ENCODE measurements at places on chromosomes 3 and 15.

DNA sequence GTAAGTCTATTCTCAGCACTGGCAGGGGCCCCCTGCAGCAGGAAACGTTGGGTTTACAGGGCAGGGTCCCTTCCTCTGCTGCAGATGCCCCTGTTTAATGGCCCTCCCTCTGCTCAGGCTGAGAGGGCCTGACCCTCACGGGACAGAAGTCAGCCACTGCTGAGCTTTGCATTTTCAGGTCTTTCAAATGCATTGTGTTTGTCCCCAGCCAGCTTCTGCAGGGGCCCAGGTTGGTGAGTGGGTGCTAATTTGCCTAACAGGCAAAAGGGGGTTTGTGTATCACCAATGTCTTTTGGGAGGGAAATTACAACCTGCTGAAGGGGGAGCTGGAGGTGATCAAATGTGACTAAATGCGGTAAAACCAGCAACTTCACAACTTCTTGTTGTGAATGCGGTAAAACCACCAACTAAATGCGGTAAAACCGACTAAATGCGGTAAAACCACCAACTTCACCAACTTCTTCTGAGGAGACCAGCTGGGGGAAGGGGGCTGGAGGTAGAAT, 44.8 kb upstream of the UBE2E1 start:
- no peak for DNase-seq

GRCh38 chr3:25952133-25952532, 162.2 kb downstream of the OXSM start:
- DNase-seq, result no peak

GRCh38 chr15:90233387-90234095, at the start of gene CIB1:
Gene CIB1 (minus strand): TSS chr15:90233941. CDS start chr15:90233885, 56 bp downstream.
- DNase-seq, result peak; percentile 52

DNA sequence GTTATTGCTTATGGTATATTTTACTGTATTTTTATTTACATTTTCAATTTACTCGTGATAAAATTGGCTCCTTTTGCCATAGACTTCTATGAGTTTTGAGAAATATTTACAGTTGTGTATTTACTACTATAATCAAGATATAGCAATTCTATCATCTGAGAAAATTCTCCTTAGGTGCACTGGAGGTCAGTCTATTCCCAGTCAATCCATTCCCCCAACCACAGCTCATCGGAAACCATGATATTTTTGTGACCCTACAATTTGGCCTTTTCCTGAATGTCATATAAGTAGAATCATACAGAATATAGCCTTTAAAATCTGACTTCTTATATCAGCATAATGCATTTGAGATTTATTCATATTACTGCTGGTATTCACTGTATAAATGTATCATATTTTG, 114.7 kb upstream of the LRTM1 start:
- DNase-seq, result no peak

DNA sequence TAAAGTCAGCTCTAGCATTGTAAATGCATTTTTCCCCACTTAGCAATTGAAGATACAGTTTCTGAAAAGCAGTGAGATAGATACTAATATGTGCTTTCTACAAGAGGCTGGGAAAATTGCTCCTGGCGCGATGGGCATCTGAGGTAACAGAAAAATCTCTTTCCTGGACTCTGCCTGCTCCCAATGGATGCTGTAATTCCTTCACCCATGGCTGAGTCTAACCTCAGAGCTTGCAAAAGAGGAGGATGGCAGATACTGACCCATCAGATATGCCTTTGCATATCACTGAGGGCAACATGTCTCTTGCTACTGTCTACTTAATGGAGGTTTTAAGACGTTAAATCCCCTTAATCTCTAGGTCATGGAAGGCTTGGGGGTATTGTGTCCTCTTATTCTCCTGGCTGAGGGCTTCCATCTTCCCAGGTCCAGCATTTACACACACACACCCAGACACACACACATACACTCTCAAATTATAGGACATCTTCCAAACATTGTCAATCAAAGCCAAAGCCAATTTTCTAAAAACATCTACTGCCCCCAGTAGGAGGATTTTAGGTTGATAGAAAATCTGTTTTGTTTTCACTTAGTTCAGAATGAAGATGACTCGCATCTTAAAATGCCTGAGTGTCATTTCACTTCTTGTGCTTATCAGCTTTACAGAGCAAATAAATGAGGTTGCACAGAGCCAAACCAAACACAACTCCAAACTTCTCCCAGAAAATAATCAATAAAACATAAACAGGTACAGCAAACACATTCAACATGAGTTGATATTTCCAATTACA, 2.4 kb downstream of the TRPM1 start:
- no peak for DNase-seq

DNA sequence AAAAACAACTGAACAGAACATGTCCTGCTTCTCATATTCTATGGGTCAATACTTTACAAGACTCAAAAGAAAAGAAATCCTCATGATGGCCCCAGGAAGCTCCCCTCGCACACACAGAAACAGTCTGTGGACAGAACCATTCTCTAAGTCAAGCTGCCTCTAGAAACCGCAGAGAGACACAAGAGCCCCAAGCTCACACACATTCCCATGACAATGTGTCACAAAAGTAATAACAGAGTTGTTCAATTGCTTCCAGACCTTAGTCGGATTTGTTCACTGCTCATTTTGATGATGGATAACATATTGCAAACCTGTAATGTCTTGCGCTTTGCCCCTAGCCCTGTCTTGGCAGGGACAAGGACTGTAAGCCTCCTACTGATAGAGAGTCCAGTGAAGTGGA, 60.9 kb downstream of the UMPS start:
- DNase-seq, result no peak

- DNase-seq, result no peak
These were observed 69.3 kb downstream of the TNFAIP8L3 start for GRCh38 chr15:51025454-51025846.

- no peak for DNase-seq
These were observed 14.6 kb downstream of the ETV5 start for GRCh38 chr3:186094271-186094670.

- no peak for DNase-seq
These were observed 224.7 kb downstream of the KLF13 start for GRCh38 chr15:31551323-31551722.

DNA sequence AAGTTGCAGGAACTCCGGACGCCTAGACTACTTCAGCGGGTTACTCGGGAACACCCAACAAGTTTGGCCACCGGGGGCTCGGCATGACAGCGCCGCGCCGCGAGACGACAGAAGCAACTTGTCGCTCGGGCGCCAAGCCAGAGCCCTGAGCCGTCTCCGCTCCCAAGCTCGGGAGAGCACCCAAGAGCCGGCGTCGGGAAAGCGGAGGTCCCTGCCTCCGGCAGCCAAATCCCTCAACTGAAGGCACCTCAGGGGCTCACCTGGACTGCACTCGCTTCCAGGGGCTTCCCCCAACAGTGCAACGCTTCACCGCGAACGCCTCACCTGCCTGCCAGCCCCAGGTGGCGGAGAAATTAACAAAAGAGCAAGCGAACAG, 640 bp downstream of the MB21D2 start:
- no peak for DNase-seq

DNA sequence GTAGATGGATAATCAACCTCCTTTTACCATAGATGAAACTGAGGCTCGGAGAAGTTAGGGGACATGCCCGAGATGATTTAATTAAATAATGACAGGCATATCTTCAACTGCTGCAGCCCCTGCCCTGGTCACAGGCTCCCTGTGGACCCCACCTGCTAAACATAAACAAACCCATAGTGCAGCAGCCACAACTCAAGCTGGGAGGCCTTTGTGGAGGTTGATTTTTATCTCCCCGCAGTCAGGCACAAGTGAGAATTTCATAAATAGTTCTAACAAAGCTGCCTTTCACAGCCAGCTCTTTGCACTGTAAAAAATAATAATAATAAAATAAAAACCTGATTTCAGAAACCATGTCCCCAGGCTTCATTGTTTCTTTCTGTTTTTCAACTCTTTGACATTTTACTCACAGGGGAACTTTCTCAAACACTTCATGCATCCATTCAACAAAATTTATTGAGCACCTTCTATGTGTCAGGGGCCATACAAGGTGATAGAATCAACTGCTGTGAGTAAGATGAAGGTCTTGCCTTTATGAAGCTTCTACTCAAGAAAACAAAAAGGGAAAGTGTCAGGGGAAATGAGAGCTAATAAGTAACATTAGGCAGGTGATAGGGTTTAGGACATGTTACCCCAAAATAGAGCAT, 393.6 kb upstream of the PROK2 start:
- DNase-seq, result no peak

DNA sequence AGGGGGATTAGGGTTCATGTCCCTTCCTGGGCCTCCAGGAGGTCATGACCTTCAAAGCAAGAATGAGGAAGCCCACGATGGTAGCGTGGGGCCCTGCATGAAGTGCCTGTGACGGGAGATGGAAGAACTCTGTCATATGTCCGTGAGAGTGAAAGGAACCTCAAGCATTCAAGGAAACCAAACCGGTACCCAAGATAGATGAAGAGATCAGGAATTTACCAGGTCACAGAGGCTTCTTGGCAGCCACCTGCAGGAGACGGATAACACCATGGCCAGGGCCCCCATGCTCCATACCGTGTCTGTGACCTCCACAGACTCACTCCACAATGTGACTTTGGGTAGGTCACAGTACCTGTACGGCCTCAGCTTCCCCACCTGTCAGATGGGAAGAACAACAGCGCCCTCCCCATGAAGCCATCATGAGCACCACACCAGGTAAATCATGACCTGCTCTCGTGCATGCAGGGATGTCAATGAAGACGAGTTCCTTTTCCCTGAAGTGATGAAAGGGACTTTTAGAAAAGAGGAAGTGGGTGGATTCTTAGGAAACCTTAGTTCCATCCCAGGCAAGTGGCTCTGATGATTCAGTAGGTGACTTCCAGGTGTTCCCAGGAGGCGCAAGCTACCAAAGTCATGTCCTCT, 23.3 kb upstream of the CYP11A1 start:
- DNase-seq, result no peak

GRCh38 chr3:197270558-197271317, 27.7 kb downstream of the DLG1 start:
- DNase-seq, result no peak

- no peak for DNase-seq
These were observed 41.1 kb upstream of the AP3B2 start for GRCh38 chr15:82750831-82751180.

DNA sequence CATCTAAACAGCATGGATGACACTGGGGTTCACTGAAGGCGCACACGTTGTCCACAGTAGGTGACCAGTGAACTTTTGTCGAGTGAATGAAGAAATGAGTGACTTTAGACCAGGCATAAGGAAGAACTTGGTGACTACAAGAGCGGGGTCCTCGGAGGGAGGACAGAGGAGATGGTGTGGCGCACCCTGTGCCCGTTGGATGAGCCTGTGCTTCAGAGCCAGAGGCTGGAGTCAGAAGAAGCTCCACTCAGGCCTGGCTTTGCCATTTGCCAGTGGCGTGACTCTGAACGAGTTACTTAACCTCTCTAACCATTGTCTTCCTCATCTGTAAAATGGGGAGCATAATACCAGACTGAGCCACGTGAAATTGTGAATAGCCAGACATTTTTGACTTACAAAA, 42.2 kb downstream of the MUC4 start:
- no peak for DNase-seq

GRCh38 chr3:52225452-52226228, at the start of gene TLR9:
Gene TLR9 (minus strand): TSS chr3:52225645. CDS start chr3:52225529, 116 bp downstream.
- no peak for DNase-seq

- DNase-seq, result no peak
These were observed 3.3 kb upstream of the GRIP2 start for GRCh38 chr3:14543446-14543845.

GRCh38 chr3:158152186-158152585, 42.3 kb downstream of the RSRC1 start:
- DNase-seq, result no peak

DNA sequence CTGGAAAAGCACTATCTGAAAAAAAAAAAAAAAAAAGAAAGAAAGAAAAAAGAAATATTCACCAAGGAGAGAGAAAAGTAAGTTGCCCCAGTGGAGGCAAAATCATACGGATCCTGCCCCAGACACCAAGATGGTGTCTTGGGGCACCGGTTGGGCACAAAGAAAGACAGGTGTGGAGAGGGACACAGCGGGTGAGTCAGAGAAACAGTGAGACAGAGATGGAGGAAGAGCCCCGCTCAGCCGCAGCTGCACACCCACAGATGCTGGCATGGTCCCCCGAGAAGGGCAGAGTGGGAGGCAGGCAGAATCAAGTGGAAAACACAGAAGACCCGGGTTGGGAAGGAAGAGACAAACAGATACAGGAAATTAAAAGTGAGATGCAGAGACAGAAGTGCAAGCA, 129.7 kb upstream of the SMAD3 start:
- DNase-seq, result no peak

- no peak for DNase-seq
These were observed 315.3 kb upstream of the UBE2E2 start for GRCh38 chr3:22887664-22888291.

DNA sequence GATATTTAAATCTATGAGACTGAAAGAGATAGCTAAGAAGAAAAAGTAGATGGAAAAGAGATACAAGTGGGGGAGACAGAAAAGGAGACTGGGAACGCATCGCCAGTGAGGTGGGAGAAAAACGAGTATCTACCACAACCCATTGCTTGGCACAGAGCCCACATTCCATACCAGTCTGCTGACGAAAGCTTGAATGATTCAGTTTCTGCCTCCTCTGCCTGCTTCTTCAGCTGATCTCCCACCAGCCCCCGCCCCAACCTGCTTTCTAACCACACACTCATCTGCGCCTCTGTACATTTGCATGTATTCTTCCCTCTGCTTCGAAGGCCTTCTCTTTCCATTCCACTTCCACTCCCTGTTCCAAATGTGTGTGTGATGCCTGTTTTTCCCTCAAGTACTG, 188.1 kb downstream of the USP13 start:
- DNase-seq, result no peak
